ENCODE measurements at places on chromosomes 6 and 20.

DNA sequence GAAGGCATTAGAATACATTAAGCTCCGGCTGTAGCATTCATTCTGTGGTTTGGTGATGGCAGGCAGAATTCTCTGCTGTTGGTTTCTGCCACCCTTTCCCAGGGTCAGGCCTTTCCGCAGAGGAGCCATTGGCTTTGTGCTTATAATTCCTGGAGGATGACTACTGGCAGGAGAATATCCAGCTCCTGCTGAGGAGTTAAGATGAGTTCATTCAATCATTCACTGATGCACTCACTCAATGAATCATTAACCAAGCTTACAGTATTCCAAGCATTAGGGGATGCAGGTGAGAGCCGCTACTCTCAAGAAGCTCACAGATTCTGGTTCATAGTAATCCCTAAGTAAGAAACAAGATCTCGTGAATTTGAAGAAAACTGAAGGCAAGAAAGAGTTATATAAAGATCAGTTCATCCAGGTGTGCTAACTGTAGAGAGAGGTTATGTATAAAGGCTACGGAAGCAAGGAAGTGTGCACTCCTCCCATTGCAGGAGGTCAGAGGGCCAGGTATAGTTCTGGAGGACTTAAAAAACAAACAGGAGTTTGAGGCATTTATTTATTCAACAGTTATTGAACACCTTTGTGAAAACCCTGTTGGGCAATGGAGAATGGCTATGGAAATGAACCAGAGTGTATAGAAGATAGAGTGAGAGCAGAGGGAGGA lies 75.5 kb downstream of the HMGN3 start:
- DNase-seq = no peak

DNA sequence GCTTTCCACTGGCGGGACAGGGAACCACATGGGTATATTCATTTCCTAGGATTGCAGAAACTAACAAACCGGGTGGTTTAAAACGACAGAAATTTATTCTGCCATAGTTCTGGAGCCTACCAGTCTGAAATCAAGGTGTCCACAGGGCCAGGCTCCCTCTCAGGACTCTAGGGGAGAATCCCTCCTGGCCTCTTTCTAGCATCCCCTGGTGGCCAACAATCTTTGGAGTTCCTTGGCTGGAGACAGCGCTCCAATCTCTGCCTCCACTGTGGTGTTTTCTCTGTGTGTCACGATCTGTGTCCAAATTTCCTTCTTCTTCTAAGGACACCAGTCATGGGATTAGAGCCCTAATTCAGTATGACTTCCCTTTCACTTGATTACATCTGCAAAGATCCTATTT lies 95.0 kb downstream of the SCML4 start:
- no peak for DNase-seq

GRCh38 chr6:168828800-168829199 lies 387.8 kb downstream of the SMOC2 start:
- DNase-seq = no peak

DNA sequence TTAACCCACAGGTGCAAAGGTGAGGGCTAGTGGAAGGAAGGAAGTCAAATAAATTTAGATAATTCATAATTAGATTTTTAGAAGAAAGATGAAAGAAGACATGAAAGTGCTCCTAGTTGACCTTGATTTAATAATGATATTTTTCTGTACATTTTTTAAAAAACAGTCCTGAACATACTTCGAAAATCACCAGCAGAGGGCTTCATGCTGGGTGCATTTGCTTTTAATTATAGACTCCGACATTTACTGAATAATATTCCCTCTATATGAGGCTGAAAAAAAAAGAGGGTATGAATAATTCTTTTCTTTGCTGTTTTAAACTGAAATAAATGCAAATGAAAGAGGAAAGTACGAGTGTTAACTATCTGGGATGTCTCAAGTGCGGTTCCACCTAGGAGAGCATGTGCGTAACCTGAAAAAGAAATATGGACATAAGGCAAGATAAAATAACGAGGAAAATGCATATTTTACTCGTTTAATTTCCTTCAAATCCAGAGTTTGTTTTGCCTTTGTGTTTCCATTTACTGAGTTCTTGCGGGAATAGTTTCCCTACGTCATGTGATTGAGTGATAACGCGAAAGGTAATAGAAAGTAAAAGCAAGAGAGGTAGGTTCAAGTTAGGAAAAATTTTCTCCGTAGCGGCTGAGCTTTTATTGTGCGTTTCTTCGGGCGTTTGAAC lies 3.1 kb upstream of the TFAP2B start:
- DNase-seq = no peak

DNA sequence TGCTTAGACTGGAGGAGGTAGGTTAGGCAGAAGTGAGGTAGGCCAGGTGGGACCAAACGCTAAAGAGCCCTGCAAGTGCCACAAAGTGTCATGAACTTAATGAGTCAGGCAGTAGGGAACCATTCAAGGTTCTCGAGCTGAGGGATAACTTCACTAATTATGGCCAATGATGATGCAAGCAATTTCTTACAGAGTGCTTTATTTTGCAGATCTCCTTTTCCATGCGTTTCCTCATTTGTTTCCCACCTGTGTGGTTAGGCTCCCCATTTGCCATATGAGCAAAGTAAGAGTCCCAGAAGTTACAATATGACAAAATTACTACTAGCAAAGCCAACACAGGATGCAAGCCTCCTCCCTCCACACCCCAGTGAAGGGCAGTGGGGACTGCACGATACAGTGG lies 36.5 kb upstream of the PSMF1 start:
- DNase-seq = no peak

DNA sequence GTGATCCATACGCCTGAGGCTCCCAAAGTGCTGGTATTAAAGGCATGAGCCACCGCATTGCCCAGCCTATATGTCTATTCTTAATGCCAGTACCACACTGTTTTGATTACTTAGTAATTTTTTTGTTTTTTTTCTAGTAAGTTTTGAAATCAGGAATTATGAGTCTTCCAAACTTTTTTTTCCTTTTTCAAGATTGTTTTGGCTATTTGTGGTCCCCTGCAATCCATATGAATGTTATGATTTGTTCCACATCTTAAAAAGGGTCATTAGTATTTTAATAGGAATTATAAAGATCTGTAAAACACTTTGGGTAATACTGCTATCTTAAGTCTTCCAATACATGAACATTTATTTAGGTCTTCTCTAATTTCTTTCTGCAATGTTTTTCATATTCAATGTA lies 6.8 kb upstream of the POPDC3 start:
- DNase-seq = no peak

- no peak for DNase-seq
Measured at GRCh38 chr6:168111911-168112310, 32.9 kb upstream of the FRMD1 start.

- no peak for DNase-seq
Measured at GRCh38 chr20:38156888-38157634, 8.0 kb downstream of the TGM2 start.

DNA sequence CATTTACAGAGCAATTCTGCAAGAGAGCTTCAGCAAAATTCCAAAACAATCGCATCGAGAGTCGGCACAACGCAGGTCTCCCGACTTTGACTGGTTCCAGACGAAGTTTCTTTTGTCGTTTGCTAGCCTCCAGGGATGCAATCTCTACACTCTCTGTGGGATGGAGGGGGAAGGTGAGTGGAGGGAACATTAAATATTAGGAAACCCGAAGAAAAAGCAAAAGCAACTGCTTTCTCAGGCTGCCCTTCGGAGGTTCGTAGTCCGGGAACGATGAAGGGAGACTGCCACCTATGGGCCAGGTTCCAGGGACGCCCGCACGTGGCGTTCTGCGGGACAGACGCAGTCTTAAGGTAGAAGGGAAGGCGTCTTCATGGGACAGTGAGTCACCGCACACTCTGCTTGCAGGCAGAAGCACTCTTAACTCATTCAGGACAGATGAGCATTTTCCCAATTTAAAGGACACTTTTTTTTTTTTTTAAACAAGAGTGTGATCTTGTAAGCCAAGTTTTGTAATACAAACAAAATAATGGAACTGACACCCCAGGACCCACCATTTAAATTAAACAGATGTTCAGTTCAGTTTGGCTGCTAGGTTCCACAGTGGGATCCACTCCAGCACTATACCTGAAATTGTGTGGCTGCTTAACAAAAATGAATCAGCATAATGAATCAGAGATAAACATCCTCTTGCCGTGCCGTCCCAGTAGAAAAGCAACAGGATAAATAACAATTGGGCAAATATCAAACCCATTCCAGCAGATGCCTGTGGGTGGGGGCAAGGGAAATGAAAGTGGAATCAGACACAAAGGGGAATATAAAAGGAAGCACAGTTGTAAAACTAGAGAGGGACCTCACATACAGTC lies 65.8 kb upstream of the ARMC2 start:
- peak; percentile 64 for DNase-seq

DNA sequence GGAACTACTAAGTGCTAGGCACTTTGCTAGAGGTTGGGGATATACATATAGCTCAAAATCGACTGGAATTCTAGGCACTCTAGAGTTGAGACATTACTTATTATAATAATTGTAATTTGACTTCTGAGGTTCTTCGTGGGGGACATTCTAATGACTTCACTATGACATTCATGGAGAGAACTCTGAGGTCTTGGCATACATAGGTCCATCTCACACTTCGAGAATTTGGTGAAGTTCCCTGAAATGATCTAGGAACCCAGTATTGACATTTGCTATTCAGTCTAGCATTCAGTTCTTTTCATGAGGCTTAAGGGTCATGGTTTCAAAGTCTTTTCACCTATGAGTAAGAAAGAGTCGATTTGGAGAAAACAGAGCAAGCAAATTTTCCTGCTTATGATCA lies 446.6 kb upstream of the JAG1 start:
- DNase-seq = no peak

GRCh38 chr6:14713008-14713960 lies 532.6 kb upstream of the JARID2 start:
- DNase-seq = no peak

GRCh38 chr6:7451326-7451725 lies 61.7 kb downstream of the RIOK1 start:
- DNase-seq = no peak
